ENCODE measurements at places on chromosomes 3 and 15. TPM values are rescaled to one million over a fixed set of nuclear protein-coding genes. Genes with fewer than 3 reads are reported as not detected.

CEMIP gene
- total RNA-seq, result 0.14 TPM

ARHGAP31 gene
- 42.8 TPM for total RNA-seq

CYP1A2 gene
- total RNA-seq, result not detected

ZNF280D gene
- total RNA-seq, result 20.8 TPM
